ENCODE measurements at places on chromosomes 16 and 17.

DNA sequence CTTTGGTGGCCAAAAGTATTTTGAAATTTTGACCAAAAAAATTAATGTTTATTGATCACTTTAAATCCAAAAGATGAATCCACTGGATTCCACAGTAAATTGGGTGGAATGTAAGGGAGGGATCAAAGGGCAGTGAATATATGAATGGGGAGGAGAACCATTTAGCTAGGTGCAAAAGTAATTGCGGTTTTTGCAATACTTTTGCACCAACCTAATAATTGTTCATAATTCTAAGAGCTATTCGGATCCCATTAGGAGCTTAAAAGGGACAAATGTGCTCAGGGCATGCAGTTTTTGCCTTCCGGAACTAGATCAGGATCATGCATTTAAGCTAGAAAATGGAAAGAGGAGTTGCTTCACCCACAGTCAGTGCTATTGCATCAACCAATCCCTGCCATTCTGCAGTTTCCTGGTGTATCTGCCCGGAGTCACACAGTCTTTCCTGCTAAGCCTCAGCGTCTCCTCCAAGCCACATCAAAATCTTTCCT is at the start of gene LPO:
LPO (plus strand) TSS at position 438 of the 488 bp plus-strand sequence. CDS start 4,396 bp downstream, outside the sequence.
- no peak for DNase-seq

DNA sequence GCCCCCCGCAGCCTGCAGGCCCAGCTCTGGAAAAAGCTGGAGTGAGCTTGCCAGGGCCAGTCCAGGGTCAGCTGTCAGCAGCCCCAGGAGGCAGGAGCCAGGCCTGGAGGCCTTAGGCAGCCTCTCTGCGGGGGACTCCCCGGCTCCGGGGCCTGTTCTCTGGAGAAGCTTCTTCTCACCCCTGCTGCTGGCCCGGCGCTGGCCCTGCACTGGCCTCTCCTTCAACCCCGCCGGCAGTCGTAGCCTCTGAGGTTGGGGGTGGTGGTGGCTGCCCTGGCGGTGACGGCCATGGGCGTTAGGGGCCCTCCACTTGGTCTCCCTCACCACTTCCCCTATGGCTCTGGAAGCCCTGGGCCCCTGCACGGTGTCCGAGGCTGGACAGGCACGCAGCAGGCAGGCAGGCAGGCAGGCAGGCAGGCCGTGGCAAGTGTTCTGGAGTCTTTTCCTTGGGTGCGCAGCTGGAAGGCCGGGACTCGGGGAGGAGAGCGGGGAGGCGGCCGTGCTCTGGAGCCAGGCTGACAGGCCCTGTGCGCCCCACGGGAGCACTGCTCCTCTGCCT is 2.1 kb downstream of the FOXF1 start:
- DNase-seq = no peak

GRCh38 chr16:1713331-1713730 is 7.3 kb downstream of the MAPK8IP3 start:
- no peak for DNase-seq

- DNase-seq = no peak
Measured at GRCh38 chr17:9968008-9968407, 62.9 kb upstream of the RCVRN start.

GRCh38 chr16:49495596-49496355 is 122.2 kb downstream of the C16orf78 start:
- DNase-seq = no peak

- DNase-seq = no peak
Measured at GRCh38 chr16:77304877-77305276, 105.7 kb downstream of the SYCE1L start.

DNA sequence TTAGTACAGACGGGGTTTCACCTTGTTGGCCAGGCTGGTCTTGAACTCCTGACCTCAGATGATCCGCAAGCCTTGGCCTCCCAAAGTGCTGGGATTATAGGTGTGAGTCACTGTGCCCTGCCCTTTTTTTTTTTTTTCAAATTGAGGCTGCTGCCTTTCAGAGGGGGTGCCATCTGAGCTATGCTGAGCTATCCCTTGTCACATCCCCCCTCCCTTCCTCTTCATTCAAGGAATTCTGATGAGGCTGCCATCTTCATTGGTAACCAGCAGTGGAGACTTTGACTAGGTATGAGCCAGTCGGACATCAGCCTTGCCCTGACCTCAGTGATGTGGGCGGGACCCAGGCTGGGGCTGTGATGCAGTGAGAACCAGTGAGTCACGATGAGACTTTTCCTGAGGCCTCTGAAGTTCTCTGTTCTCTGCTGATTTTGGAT is 24.4 kb upstream of the GPT2 start:
- no peak for DNase-seq

- DNase-seq = no peak
Measured at GRCh38 chr16:8957063-8957397, 6.7 kb downstream of the USP7 start.

DNA sequence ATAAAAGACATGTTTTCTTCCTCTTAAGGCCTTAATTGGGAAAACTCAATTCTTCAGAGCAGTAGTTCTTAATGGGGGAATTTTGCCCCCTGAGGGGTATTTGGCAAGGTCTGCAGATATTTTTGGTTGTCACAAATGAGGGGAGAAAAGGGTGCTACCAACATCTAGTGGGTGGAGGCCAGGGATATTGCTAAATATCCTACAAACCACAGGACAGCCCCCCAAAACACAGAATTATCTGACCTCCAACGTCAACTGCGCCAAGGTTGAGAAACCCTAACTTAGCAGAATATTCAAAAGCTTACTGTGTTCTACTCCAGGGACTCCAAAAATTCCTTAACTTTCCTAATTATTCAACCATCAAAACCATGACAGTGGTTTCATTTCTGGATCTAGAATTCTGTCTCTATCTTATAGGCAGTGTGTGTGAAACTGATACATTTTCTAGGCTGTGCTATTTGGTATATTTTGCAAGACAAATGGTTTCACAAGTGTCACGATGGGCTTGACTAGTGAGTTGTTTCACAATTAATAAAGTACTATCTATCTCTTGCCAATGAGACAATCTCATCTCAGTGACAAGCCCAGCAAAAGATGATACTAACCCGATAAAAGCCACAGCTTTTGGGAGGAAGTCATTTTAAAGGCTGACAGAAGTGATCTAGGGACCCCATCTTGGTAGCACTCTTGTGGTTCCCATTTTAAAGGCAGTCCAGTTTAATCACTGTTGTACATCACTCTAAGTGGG is 14.7 kb downstream of the TXNDC11 start:
- DNase-seq = peak; percentile 57

DNA sequence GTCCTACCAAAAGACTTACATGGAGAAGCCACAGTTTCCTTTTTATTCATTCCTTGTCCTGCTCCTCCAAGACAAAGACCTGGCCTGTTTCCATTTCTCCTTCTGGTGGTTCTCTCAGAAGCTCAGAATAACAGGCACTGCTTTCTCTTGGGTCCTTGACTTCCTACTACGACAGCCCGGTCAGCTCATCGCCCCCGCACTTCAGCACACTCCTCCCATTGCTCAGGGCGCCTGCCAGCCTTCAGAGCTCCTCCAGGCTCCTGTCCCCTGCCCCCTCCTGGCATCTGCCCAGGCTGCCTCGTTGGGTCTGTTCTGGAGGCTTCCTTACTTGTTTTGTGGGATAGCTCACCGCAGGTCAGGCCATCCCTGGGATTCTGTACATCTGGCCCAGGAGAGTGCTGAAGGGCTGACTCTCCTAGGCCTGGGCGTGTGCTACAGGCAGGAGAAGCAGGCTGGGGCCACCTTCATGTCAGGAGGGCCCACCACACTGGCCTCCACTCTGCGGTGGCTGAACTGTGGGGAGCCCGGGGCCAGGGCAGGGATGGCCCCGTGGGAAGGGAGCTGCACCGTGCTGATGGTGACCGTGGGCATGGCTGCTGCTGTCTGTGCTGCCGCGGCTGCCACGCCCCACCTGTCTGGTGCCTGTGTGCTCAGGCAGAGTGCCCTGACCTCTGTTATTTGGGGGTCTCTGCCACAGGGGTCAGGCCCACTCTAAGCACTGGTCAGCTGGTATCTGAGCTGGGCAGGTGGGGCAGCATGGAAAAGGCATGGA is 17.7 kb downstream of the TCF25 start:
- DNase-seq = no peak

DNA sequence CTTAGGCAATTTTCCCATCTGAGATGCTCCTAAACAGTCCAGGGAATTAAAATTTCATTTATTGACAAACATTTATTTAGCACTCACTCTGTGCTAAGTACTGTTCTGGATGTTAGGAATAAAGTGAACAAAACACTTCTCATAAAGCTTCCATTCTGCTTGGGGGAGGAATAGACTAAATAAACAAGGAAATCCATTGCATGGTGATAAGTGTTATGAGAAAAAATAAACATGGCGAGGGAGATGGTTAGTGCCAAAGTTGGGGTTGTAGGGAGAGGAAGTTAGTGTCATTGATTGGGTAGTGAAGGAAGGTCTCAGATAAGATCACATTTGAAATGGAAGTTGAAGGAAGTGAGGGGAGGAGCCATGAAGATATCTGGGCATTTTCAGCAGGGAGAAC is 72.2 kb upstream of the CES5A start:
- DNase-seq = no peak

- DNase-seq = no peak
Measured at GRCh38 chr16:70706948-70707465, 21.2 kb upstream of the MTSS2 start.

DNA sequence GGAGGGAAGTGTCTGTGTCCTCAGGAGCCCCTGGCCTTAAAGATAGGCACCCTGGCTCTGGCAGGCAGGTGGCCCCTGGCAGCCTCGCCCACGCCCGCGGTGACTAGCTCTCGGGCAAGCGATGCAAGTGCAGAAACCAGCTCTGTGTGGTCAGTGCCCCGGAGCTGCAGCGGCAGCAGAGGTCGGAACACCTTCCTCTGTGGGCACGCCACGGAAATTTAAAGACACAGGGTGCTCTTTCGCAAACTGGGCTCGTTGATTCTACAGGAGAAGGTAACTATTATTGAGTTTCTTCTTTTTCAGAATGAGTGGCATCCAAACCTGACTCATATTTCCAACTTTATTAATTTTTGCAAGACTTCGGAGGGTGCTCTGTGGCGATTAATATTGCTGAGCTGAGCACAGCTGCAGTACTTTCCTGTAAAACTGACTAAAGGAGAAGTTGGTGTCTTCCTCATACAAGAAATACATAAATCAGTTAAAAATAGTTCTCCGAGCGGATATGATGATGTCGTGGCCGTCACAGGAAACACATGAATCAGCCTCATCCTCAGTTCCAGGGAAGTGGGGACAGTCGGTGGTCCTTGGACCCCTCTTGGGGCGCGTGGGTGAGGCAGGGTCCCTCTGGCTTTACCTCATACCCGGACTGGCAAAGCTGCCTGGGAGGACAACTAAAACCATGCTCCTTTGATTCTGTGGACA is 120.2 kb downstream of the METRNL start:
- peak; percentile 97 for DNase-seq

- no peak for DNase-seq
Measured at GRCh38 chr16:49639739-49640431, 216.0 kb downstream of the ZNF423 start.

- DNase-seq = no peak
Measured at GRCh38 chr17:6506679-6507231, 49.6 kb downstream of the PITPNM3 start.

DNA sequence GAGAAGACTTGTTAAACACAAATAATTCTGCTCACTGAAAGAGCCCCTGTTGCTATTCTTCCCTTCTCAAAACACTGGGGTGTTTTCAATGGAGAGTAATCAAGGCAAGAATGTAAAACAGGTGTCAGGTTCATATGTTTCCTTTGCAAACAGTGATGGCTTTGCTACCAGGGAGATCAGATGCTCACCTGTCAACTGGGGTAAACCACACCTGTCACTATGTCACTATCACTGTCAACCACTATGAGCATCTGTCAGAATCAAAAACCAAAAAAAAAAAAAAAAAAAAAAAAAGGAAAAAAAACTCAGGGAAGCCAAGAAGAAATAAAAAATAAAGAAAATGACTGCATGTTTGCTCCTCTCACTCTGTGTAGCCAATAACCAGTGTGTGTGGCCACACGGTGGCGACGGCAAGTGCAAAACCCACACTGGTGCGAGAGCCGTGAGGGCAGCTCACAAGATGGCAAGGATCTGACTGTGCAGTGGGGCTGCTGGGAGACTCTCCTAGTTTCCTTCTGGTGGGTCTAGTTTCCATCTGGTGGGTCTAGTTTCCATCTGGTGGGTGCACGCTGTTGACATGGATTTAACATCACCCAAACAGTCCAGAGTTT is 22.7 kb downstream of the USP22 start:
- DNase-seq = peak; percentile 72

GRCh38 chr17:69375229-69375628 is 39.3 kb upstream of the MAP2K6 start:
- peak; percentile 33 for DNase-seq

Measured in common myeloid progenitor, CD34-positive (primary cell).